Stimulated activated naive B cell treated with anti-CD40 and anti-IgM and Interleukin-4, amounts not matched to agents 10 μg/mL and 1 μg/mL and 100 μg/mL, for 72 hours (primary cell): ENCODE measurements at places on chromosomes 4 and X.
A peak's percentile ranks its signal among the peaks of the same experiment; 100 is the strongest.

GRCh38 chrX:9656277-9656676 lies 109.4 kb downstream of the GPR143 start:
- peak; percentile 56 for DNase-seq

DNA sequence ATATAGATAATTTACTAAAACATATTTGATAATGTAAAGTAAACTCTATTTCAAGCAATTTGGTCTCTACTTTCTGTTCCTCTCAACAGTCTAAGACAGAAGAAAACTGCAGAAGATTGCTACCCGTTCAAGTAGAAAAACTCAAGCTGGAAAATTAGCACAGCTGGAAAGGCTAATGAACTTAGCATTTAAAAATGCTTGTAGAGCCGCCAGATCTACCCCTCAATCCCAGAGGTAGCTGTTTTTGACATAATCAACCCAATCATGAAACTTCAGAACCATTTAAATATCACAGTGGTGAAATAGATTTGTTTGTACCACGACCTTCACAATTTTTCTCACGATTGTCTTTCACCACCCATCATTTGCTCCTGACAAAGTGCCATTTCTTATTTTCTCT lies 479.5 kb downstream of the SPRY1 start:
- DNase-seq, result no peak

- no peak for DNase-seq
These were observed 234.3 kb downstream of the HS3ST1 start for GRCh38 chr4:11194431-11194830.

- no peak for DNase-seq
These were observed 21.1 kb downstream of the FHIP1A start for GRCh38 chr4:151429957-151430570.

GRCh38 chr4:54169176-54169575 lies 59.9 kb upstream of the PDGFRA start:
- no peak for DNase-seq

DNA sequence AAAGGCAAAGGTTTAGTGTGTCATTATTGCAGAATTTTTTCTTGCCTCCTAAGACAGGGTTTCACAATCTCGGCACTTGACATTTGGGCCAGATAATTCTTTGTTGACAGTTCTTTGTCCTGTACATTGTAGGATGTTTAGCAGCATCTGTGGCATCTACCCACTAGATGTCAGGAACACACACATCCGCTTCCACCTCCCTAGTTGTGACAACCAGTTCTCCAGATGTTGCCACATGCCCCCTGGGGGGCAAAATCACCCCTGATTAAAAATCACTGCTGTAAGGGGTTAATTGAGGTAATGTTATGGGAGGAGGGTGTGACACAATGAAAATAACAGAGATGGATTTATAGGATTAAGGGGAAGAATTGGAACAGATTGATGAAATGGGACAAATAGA lies 75.3 kb downstream of the HMGB2 start:
- no peak for DNase-seq

DNA sequence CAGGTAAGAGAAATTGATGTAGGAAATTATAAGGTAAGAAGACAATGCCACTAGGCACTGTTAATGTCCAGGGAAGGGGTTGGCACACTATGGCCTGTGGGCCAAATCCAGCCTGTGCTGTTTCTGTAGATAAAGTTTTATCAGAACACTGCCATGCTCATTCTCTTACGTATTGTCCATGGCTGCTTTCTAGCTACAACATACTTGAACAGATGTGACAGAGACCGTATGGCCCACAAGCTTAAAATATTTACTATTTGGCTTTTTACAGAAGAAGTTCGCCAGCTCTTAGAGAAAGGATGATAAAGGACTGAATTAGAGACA lies 168.0 kb downstream of the CDS1 start:
- no peak for DNase-seq

DNA sequence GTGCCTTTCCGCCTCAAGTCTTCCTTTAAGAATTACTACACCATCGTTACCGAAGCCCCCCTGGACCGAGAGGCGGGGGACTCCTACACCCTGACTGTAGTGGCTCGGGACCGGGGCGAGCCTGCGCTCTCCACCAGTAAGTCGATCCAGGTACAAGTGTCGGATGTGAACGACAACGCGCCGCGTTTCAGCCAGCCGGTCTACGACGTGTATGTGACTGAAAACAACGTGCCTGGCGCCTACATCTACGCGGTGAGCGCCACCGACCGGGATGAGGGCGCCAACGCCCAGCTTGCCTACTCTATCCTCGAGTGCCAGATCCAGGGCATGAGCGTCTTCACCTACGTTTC lies 2.2 kb downstream of the PCDH10 start:
- no peak for DNase-seq

- no peak for DNase-seq
These were observed 49.9 kb upstream of the SCRG1 start for GRCh38 chr4:173448608-173449379.
